ENCODE measurements at places on chromosomes 1 and 21.

DNA sequence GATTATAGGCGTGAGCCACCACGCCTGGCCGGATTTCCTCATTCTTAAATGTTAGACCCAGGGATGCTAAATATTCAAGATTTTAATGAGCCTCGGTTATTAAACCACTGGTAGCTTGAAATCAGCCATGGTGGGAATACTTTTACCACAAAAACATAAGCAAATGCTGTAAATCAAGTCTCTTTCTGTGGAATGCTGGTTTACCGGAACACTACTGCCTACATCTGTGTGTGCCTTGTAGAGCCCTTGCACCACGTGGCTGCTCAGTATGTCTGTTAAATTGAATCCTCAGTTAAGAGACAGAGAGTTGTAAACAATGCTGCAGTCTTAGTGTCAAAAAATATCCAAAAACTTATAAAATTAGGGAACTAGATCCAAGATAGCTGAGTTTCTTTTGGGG lies 26.8 kb upstream of the CNN3 start:
- DNase-seq, result no peak

DNA sequence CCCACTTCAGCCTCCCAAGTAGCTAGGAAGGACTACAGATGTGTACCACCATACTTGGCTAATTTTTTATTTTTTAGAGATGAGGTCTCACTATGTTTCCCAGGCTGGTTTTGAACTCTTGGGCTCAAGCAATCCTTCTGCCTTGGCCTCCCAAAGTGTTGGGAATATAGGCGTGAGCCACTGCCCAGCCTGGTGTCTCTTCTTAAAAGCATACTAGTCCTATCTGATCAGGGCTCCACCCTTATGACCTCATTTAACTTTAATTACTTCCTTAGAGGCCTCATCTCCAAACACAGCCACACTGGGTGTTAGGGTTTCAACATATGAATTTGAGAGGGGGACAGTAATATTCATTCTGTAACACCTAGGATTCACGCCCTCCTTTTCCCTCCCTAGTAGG lies 130.9 kb downstream of the GLIS1 start:
- DNase-seq, result no peak

GRCh38 chr21:45901061-45901690 lies 80.4 kb upstream of the COL6A1 start:
- no peak for DNase-seq

DNA sequence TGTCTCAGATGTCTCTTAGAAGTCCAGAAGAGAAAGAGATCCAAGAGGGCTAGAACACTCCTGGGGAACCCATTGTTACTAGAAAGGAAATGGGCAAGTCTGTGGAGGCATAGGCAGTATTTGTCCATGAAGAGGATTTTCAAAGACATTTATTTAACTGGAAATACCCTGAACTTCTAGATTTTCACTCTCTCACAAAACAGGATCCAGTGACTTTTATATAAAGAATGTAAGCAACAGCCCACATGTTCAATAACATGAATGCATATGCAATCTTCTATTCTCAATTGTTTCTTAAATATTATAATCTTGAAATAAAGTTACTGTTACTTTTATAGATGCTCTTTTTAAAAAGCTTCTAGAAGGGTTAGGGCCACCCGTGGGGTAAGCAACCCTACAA lies 53.4 kb downstream of the TBX15 start:
- no peak for DNase-seq

GRCh38 chr1:40948741-40949443 lies 30.6 kb upstream of the CTPS1 start:
- peak; percentile 29 for DNase-seq

GRCh38 chr1:35287807-35288640 lies 19.5 kb downstream of the ZMYM4 start:
- no peak for DNase-seq

DNA sequence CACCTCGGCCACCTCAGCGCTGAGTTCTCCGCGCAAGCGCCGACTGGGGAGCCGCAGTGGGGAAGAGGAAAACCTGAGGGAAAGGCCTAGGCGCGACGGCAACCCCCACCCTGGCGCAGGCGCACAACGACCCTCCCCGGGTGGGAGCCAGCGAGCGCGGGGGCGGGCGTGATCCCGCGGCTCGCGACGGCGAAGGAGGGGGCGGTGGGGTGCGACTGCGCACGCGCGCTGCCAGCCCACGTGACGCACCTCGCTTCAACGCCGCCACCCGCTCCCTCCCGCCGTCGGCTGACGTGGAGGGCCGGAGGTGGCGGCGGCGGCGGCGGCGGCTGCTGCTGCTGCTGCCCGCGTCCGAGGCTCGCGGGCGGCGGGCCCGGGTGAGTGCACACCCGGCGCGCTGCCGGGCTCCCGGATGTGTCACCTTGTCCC lies at the start of the genes PIGP and TTC3:
PIGP (minus strand) TSS at position 84 of the 429 bp plus-strand sequence. CDS start 556 bp downstream, outside the sequence.
TTC3 (plus strand) TSS at position 267 of the 429 bp plus-strand sequence. CDS start 14,004 bp downstream, outside the sequence.
- peak; percentile 95 for DNase-seq

GRCh38 chr1:175951627-175952026 lies 208.2 kb upstream of the TNR start:
- no peak for DNase-seq

DNA sequence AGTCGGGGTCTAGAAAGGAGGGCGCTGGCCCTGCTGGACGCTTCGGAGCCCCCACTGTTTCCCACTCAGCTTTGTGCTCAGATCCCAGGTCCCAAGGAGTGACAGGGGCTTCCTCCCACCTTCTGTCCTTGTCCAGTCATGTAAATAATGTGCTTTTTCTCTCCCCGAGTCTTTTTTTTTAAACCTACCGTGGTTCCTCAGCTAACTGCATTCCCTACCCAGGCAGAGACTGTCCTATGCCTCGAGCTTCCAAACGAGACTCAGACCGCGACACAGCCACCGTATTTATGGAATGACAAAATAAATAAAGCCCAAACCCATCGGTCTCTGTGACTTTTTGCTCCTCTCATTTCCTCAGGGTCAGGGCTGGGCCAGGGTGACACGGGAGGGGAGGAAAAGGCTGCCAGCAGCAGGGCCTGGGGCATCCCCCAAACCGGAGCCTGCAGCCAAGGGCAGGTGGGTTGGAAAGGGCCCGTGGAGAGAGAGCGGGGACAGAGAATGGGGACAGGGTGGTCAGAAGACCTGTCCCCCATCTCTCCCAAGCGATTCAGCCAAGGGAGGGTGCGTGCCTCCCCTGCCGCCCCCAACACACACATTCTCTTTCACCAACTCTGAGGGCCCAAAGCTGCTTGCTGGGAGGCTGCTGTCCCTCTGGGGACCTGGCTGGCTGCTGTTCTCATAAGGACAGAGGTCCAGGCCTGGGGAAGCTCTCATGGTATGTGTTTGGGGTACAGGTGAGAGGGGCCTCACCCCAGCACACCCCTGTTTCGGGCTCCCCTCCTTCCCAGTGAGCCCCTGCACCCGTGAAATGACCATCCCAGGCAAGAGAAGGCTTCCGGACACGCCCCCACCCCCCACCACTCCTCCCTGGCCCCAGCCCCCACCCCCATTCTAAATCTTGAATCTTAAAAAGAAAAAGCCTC lies 55.4 kb downstream of the KCNAB2 start:
- DNase-seq, result no peak

GRCh38 chr21:34857874-34858273 lies 189.1 kb downstream of the CLIC6 start:
- DNase-seq, result no peak

DNA sequence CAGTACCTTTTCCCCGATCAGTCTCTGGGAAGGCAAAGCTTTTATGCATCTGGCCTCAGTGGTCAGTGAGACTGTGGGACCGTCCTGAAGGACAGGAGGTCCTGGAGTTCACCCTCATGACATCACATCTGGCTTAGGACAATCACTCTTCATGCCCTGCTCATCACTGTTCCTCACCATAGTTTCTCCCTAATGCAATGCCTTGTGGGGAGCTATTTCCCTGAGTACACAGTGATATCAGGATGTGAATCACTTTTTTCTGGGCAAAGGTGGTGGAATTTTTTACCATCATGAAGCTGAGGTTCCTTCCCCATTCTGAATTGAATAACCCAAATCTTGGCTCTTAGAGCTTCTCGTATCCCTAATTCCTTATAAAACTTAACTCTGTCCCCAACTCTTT lies 34.8 kb upstream of the CFAP126 start:
- DNase-seq, result no peak

GRCh38 chr1:26321315-26322041 lies 3.7 kb downstream of the CD52 start:
- peak; percentile 93 for DNase-seq

- DNase-seq, result no peak
Observed at GRCh38 chr1:95716550-95716949, 482.5 kb downstream of the RWDD3 start.

- DNase-seq, result peak; percentile 97
Observed at GRCh38 chr1:2300851-2301606, 72.9 kb downstream of the SKI start.

- no peak for DNase-seq
Observed at GRCh38 chr21:25179116-25179515, 428.2 kb downstream of the MRPL39 start.

DNA sequence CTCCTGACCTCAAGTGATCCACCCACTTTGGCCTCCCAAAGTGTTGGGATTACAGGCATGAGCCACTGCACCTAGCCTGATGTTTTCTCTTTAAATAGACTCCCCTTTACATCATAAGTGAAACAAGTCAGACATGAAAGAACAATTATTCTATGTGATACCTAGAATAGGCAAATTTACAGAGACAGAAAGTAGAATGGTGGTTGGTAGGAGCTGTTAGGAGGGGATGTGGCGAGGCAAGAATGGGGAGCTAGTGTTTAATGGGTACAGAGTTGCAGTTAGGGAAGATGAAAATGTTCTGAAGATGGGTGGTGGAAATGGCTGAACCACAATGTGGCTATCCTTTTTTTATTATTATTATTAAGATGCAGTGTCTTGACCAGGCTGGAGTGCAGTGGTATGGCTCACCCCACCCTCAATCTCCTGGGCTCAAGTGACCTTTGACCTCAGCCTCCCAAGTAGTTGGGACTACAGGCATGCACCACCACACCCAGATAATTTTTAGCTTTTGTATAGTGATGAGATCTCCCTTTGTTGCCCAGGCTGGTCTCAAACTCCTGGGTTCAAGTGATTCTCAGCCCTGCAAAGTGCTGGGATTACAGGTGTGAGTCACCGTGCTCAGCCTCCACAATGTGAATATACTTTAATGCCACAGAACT lies 28.4 kb downstream of the ELF3 start:
- DNase-seq, result no peak

DNA sequence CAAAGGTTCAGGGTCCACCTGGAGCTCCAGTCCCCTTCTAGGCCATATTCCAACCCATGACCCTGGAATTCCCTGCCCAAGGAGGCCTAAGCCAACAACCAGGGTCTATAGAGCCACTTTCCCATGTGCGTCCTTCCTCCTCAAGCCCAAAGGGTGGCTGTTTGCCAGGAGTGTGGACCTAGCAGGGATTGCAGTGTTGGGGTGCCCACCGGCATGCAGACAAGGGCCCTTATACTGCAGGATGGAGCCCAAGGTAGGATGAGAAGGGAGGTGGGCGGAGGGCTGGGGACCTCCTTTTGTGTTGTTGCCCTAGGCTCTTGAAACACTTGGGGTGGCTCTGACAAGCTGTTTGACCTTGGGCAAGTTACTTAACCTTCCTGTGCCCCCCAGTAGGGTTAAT lies 19.7 kb upstream of the ADGRB2 start:
- no peak for DNase-seq

GRCh38 chr1:101247404-101248287 lies 10.8 kb downstream of the S1PR1 start:
- no peak for DNase-seq

All from naive thymus-derived CD4-positive, alpha-beta T cell (primary cell).